ENCODE measurements at places on chromosomes 16 and 17.

DNA sequence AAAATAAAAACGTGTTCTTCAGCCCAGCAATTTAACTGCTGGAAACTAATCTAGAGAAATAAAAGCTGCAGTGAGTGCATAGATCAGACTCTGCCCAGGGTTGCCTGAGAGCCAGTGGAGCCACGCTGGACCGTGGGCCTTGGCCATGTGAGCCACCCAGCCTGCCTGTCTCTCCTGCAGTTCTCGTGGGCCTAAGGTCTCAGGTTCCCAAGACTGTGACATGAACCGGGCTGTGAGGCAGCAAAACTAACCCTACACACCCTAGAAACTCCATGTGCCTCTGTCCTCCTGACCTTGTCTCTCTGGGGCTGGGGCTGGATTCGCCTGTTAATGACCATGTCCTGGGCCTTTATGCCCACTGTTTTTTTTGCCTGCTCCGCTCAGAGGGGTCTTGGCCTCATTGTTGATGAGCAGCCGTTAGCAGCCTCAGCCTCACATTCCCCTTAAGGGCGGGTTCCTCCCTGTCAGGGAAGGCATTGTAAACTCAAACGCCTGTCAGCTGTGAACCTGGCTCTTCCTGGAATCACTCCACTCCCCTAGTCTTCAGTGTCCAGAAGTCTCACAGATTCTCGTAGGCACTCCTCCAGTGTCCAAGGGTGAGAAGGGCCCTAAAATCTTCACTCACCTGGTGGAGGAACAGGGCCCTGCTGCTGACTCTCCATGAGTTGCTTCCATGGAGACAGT, 16.9 kb downstream of the C16orf90 start:
- no peak for DNase-seq

DNA sequence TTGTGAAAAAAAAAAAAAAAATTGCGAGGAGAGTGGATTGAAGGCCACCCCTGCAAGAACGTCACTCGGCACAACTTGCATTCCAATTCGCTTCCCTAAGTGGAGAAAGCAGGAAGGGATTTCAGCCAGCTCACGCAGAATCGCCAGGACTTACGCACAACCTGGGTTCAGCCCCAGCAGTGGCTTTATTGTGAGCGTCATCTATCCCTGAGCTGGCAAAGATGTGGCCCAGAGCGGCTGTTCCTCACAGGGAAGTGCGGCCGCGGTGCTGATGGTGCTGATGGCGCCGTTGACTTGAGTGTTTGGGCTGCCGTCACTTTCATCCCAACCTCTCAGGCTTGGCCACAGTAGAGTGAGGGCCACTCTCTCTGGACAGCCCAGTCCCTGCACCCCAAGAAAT, 197.6 kb downstream of the NTN1 start:
- DNase-seq, result no peak

DNA sequence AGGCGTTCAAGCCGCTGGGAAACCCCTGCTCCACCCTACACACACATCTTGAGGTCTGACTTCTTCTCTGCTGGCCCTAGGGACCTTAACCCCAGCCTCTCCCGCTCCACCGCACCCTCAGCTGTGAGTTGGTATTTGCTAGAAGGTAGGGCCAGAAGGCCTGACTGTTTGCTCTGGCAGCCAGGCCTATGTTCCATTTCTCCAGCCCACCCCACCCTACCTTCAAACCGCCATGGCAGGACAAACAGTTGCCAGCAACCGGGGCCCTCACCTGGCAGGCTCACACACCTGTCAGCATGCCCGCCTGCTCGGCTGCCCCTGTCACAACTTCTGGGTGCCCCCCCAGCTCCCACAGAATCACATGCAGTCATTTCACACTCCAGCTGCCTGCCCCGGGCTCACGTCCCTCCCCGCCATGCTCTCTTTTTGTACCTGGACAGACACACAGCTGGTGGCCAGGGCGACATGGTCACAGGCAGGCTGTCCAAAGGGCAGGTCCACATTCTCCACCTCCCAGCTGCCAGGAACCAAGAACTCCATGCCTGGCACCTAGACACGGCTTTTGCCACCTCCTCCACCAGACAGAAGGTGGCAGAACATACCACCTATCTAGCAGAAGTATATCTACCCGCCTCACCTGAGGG, 2.6 kb upstream of the ATP2A3 start:
- no peak for DNase-seq

GRCh38 chr17:63276821-63277220, 169.3 kb downstream of the CYB561 start:
- DNase-seq, result no peak

DNA sequence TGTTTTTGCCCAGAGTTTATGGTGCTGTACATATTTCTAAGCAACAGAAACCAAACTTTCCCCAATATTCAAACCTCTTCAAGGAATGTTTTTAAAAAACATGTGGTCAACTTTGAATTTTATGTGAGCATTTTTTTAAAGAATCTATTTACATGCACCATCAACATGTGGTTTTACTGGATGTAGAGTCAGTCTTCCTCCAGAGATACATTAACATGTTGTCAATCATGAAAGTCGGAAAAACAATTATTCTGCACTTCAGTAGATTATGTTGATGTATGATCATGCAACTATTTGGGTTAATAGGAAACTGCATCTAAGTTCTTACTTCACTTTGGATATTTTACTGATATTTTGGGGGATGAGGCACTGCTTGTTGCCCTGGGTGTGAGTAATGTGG, 208.6 kb downstream of the FOXL1 start:
- DNase-seq, result no peak

- DNase-seq, result no peak
Measured at GRCh38 chr17:81252987-81253329, 13.8 kb downstream of the NDUFAF8 start.

GRCh38 chr16:23071196-23072083, 77.8 kb downstream of the USP31 start:
- DNase-seq, result no peak

- peak; percentile 36 for DNase-seq
Measured at GRCh38 chr17:57085448-57086068, 512 bp downstream of the AKAP1 start.

GRCh38 chr17:81015136-81015535, 19.8 kb upstream of the BAIAP2 start:
- DNase-seq, result no peak

DNA sequence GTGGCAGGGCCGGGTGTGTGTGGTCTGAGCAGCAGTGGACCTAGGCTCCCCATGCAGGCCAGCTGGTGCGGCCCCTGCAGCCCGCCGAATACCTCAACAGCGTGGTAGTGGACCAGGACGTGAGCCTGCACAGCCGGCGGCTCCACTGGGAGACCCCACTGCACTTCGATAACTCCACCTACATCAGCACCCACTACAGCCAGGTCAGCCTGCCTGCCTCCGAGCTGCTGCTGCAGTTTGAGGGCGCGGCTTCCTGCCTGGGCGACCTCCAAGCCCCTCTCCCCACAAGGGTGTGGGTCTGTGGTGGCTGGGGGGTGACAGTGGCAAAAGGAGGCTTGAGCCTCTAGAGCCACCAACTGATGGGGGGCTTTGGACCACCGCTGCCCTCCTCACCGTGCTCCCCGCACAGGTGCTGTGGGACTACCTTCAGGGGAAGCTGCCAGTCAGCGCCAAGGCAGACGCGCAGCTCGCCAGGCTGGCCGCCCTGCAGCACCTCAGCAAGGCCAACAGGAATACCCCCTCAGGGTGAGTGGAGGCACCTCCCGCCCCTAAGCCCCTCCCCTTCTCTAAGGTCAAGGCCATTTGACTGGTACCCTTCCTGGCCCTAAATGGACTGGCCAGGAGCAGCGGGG, 8.4 kb upstream of the SMIM5 start:
- no peak for DNase-seq

DNA sequence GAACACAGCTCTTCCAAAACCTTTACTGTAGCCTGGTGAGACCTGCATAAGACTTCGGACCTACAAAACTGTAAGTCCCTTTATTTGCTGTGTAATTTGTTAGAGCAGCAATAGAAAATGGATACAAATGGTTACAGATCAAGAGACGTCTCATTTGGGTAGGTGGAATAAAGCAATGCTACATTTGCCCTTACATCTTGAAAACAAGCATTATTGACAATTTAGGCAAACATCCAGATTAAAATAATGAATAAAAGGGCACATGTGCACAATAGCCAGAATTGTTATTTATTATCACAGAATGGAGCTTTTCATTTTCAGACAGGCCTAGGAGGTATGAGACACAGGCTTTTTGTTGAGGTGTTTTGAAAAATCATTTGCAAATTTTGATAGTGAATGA, 222.2 kb upstream of the CPHXL start:
- no peak for DNase-seq

GRCh38 chr17:45234641-45235415, 13.1 kb downstream of the FMNL1 start:
- peak; percentile 55 for DNase-seq

DNA sequence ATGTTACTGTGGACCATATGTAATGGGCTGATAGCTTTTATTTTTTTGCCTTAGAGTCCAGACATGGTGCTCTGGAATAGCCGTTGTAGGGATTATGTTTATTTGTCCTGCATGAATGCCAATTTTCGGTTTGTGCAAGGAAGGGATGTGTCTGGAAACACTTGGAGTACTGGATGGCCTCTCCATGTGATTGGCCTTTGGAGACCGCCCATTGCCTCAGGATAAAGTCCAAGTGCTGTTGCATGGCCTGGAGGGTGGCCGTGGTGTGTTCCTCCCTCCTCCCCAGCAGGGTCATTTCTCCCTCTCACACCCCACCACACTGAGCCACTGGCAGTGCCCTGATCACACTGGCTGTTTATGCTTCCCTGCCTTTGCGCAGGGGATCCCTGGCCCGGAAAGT, 93.9 kb downstream of the MSI2 start:
- DNase-seq, result no peak

- DNase-seq, result no peak
Measured at GRCh38 chr16:58815181-58815888, 81.2 kb upstream of the GOT2 start.

DNA sequence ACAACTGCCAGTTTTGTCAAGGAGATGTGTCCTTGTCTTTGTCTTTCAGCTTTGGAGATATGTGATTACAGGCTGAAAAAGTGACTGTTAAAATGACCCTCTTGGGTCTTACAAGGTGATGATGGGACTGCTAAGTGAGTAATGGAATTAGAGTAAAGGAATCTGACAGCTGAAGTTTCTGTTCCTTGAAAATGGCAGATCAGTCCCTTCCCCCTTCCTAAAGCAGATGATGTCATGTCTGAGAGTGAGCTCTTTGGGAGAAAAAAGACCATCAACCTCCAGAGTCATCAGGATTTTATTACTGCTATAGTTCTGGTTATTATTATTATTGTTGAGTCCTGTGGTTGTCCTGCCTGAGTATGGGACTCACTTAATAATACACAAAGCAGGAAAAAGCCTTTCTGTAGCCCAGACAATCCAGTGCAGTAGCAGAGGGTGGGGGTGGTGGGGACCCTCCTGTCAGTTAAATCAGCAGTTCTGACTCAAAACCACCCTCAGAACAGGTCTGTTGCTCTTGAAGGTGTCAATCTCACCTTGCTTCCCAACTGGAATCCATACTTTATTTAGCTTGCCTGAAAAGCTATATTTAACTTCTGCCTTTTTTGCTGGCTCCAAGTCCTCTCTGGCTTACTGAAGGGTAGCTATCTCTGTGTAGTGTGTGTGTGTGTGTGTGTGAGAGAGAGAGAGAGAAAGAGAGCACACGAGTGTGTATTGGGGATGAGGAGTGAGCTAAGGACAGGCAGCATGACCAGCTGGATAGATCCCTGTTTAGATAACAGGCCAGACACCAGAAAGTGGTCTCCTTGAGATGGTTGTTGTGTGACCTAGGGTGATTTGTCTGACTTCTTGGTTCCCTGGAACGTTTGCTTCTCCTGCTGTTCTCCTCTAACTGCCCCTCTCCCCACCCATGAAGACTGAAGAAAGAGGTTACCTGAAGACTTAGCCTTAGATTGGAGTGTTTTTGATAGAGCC, 4.9 kb downstream of the HROB start:
- no peak for DNase-seq

GRCh38 chr16:84692451-84693214, 7.2 kb upstream of the USP10 start:
- no peak for DNase-seq

DNA sequence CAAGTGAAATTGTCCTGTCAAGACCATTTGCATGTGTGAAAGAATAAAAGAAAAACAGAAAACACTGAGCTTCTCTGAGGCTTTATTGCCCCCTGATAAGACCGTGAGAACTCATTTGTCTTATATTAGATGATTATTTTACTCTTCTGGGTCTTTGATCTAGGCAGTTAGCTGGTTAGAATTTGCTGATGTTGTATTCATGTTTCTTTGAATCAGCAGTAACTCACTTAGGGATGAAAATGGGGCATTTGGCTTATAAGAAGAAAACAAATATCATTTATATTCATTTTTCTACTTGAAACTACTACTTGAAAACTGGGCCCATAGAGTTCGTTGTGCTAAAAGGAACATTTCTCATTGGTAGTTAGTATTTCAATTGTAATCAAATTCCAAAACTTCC, 93.1 kb upstream of the RBFOX1 start:
- no peak for DNase-seq

Measured in NCI-H1092 (cell line).